Right ventricle myocardium inferior (tissue), 1 donor: ENCODE measurements at places on chromosomes 3 and 15. TPM values are rescaled to one million over a fixed set of nuclear protein-coding genes. Genes with fewer than 3 reads are reported as not detected.
A peak's percentile ranks its signal among the peaks of the same experiment; 100 is the strongest.

- no peak for DNase-seq
Observed at GRCh38 chr3:119492128-119492527, 6.2 kb upstream of the TIMMDC1 start.

DNA sequence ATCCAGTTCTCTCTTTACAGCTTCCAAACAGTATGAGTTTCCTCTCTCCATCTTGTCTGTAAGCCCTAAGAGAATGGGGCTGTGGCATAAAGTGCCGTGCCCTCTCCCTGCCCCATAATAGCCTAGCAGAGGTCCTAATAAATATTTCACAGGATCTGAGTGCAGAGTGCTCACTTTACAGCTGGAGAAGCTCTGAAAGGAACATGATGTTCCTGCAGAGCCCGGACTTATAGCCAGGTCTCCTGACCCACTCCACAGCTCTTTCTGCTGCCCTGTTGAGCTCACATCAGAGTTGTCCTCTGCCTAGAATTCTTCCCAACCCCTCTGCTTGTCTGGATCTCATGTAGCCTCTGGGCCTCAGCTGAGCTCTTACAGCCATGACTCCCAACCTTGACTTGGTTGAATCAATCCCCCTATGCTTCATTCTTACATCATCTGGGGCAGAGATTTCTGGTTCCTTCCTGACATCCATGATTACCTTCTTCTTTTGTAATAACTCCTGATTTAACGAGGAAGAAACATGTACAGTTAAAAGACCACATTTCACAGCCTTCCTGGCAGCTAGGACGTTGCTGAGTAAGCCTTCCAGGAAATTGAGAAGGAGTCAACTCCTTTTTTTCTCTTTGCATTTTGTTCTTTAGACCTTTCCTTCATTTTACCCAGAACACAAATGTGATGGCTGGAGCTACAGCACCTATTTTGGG, 135.3 kb downstream of the RPLP1 start:
- no peak for DNase-seq

Gene FBXW12
- total RNA-seq: not detected

GRCh38 chr15:99071091-99071680, 33.7 kb upstream of the SYNM start:
- no peak for DNase-seq

GRCh38 chr3:45979378-45979777, 16.2 kb downstream of the FYCO1 start:
- no peak for DNase-seq

GRCh38 chr3:178494386-178494785, 41.9 kb upstream of the KCNMB2 start:
- no peak for DNase-seq

Gene CGNL1
- total RNA-seq: 10.0 TPM

Gene TRIM71
- not detected for total RNA-seq

DNA sequence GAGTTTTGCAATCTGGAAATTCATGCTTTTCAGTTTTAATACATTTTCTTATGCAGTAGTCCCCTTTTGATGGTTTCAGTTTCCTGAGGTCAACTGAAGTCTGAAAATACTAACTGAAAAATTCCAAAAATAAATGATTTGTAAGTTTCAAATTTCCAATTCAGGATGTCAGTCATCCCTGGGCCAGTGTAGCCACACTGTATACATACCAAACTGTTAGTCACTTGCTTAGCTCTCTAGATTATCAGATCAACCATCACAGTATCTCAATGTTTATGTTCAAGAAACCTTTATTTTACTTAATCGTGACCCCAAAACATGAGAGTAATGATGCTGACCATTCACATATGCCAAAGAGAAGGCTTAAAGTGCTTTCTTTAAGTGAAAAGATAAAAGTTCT, 715.5 kb downstream of the GBE1 start:
- DNase-seq: no peak

GRCh38 chr15:48766196-48766595, 44.7 kb downstream of the CEP152 start:
- DNase-seq: no peak

GRCh38 chr3:54533856-54534255, 394.0 kb downstream of the LRTM1 start:
- no peak for DNase-seq

GRCh38 chr15:33154351-33155166, 40.0 kb downstream of the FMN1 start:
- no peak for DNase-seq

- no peak for DNase-seq
Observed at GRCh38 chr15:101351736-101352135, 56.7 kb upstream of the SNRPA1 start.

DNA sequence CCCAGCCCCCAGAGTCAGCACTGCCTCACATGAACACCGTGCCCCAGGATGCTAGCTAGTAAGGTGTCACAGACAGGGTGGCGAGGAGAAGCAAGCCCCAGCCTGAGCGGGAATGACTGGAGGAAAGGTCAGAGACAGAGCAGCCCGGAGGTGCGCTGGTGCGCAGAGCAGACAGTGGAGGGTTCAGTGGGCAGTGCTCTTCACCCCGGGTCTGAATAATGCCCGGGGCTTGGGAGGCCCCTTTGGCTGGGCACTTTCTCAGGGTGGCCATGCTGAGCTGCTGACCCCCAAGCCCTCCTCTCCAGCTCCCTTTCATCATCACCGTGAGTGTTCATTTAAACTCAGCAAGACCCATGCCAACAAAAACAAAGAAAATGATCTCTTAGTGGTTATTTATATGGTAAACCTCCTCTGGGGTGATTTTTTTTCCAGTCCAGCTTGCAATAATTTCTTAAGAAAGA, 110.8 kb downstream of the VGLL4 start:
- no peak for DNase-seq

DNA sequence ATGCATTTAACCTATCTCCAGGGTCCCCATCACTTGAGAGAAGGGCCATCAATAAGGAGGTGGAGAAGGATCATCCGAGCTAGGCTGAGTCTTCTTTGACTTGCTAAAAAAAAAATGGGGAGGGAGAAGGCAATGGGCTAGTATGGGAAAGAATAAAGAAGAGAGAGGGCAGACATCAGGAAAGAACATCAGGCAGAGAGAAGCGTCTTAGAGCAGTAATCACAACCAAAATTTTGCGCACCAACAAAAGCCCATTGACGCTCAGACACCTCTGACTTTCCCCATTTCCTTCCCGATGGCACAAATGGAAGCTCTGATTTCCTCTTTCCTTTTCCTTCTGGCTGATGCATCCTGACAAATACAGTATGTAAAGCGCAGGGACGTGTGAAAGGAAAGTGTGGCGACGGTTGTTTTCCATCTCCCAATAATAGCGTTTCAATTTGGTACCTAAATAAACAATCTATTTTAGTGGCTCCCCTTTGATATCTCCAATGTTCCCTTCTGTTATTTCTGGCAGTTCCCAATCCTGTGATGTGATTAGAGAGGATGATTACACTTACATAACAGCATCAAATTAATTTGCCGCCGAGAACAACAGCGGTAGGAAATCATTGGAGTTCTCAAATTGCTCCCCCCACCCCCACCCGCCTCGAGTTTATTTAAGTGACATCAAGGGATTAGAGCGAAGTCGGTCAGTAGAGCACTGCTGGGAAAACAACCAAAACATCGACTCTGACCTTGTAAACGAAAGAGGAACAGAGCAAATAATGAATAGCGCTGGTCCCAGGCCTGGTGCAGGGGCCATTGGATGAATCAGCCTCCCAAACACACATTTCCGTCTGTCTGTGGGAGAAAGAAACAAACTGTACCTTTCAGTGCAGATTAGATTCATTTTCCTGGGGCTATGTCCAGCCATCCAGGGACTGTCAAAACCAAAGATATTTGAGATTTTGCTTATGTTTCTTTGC, 273.3 kb upstream of the ICE2 start:
- DNase-seq: peak; percentile 73

DNA sequence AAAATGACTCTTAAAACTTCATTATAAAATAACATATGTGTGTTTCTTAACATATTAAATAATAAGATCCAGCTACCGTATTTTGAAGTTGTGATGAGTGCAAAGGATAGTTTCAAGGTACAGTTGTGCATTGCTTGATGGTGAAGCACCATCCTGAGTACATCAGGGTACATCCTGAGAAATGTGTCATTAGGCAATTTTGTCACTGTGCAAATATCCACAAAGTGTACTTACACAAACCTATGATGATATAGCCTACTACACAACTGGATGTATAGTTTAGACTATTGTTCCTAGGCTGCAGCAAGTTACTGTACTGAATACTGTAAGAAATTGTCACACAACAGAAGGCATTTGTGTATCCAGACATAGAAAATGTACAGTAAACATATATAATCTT, 20.8 kb upstream of the TM4SF1 start:
- DNase-seq: no peak

- DNase-seq: no peak
Observed at GRCh38 chr3:56783644-56784447, 17.9 kb downstream of the ARHGEF3 start.

Gene GASK1A
- 0.92 TPM for total RNA-seq

DNA sequence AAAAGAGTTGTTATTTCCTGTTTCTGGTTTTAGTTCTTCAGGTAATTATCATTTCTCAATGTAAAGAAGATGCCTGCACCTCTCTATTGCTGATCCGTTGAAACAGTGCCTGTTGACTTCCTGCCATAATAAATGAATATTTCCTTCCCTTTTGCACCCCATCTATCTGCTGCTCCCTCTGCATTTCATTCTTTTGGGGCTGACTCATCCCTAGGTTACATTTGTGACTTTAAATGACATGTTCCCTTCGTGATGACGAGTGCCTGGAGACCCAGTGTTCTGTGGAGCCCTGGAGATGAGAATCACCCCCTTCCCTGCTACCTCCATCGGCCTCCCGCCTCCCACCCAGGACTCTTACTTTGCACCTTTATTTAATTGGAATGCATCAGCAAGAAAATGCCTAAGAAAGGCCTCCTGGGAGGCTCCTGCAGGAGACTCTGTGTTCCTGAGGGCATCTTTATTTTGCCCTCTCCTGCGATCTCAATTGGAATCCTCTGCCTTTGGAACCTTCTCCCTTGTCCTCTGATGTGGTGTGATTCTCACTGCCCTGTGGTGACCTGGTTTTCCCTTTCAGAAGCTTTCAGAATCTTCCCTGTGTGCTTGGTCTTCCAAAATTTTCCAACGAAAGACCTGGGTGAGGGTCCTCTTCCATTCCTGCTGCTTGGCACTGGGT, 13.7 kb downstream of the LRRK1 start:
- DNase-seq: no peak

DNA sequence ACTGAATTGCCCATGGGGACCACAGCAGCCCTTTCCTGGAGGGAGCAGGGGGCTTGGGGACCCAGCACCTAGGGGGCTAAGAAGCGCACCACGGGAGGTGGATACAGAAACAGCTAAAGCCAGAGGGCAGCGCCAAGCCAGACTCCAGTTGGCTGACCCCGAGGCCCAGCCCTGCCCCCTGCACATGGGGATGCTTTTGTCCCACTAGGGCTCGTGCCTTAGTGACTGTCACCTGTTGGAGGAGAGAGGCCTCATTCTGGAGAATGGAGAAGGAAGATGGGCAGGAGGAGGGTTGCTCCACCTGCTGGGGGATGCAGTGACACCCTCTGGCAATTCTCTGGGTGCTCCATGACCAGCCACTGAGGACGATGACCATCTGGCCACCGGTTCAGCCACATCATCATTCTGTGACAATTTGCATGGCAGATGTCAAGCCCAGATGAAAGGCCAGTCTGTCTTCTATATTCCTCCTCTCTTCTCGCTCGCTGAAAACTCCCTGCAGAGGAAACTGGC, 167.8 kb upstream of the TLE3 start:
- no peak for DNase-seq

DNA sequence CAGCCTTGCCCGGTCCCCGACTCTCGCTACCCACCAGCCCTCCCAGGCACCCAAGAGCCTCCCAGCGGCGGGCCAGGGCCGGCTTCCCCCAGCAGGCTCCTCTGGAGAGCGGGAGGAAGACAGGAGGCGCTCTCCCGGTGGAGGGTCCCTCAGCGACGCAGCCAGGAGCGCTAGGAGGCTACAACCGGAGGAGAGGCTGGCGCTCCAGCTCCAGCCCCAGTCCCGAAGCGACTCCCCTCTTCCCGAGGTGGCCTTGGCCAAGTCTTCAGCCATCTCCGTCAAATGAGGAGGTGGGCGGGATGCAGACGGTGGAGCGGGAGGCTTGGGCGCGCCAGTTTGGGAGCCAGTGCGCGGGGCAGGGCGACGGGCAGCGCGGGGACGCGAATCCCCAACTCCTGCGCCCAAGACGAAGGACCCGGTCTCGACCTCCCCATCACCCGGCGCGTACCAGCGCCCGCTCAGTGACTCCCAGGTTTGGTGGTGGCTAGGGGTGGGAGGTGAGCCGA, 722 bp downstream of the CHRNA3 start:
- DNase-seq: no peak

GRCh38 chr3:138657508-138657907, 48.9 kb downstream of the FAIM start:
- no peak for DNase-seq
